GM23248 (cell line): ENCODE measurements at places on chromosomes 7 and 10.

DNA sequence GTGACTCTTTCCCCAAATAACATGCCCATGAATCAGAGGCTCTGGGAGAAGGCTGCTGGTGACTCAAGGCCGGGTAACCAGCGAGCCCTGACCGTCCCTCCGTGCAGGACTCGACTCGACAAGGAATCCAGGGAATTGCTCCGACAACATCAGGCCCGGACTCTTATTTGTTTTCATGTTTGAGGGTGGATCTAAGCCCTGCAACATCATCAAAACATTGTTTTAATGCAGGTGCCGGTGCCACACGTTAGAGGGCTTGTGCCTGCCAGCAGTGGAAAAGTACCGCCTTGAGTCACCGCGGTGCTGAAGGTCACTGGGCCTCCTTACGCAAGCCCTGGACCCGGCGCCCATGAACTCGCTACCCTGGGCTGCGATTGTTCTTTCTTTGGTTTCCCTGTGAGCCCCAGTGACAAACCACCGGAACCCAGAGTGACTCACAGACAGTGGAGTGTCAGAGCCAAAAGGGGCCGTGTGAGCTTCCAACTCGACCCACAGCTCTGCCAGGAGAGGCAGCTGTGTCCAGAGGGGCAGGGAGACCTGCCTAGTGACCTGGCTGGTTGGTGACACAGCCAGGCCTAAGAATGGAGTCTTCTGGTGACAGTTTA is 139.4 kb upstream of the SHH start:
- no peaks in the 10 kb centered on the region for H3K36me3 ChIP-seq
- H3K4me1 ChIP-seq, result no peaks in the 10 kb centered on the region
- peak; percentile 16 for DNase-seq
- no peaks in the 10 kb centered on the region for H3K27me3 ChIP-seq
- no peak overlapping the region for H3K27ac ChIP-seq

DNA sequence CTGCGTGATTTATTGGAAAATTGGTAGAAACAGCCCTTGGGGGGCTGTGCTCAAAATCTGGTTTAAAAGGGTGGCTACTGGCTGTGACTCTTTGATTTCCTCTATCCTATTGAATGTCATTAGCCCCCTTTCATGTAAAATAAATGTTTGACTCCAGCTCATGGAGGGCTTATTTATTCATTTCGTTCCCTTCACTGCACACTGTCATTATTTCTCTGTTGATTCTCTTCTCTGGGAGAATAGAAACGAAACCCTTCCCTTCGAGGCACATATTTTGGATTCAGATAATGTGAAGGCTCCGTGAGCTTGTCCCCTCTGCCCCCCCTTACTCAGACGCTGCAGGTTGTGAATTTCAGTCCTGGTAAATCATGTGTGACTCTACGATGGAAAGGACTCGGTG is 203.9 kb upstream of the GPR26 start:
- H3K36me3 ChIP-seq, result no peaks in the 10 kb centered on the region
- H3K27ac ChIP-seq, result no peak overlapping the region
- no peak overlapping the region for H3K4me3 ChIP-seq
- H3K4me1 ChIP-seq, result no peaks in the 10 kb centered on the region
- no peaks in the 10 kb centered on the region for H3K27me3 ChIP-seq

DNA sequence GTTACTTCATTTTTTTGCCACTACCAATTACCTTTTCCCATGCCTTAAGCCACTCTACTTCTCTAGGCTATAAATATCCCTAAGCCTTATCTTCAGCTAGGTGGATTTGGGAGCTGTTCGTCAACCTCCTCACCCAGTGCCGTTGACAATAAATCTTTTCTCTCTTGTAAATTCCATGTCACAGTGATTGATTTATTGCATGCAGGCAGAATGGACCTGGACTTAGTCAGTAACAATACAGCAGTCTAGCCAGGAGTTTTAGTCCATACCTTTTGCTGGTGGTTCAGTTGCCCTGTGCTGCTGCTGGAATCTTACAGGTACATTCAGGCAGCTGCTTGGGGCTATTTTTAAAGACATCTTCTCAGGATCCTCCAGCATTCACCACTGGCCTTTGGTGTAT is 350.5 kb upstream of the NRG3 start:
- H3K4me1 ChIP-seq, result no peaks in the 10 kb centered on the region
- H3K4me3 ChIP-seq, result no peak overlapping the region
- no peak overlapping the region for H3K27ac ChIP-seq
- no peak for DNase-seq
- no peaks in the 10 kb centered on the region for H3K36me3 ChIP-seq

- H3K36me3 ChIP-seq, result no peaks in the 10 kb centered on the region
- H3K4me1 ChIP-seq, result peaks cover 34% of the 10 kb centered on the region
- DNase-seq, result peak; percentile 73
- peak overlapping the region; percentile 86 for H3K4me3 ChIP-seq
Observed at GRCh38 chr7:17298840-17299482, 509 bp downstream of the AHR start.

- no peaks in the 10 kb centered on the region for H3K36me3 ChIP-seq
- no peaks in the 10 kb centered on the region for H3K27me3 ChIP-seq
- no peak overlapping the region for H3K4me3 ChIP-seq
- DNase-seq, result no peak
Observed at GRCh38 chr10:33150889-33151288, 183.6 kb downstream of the NRP1 start.

DNA sequence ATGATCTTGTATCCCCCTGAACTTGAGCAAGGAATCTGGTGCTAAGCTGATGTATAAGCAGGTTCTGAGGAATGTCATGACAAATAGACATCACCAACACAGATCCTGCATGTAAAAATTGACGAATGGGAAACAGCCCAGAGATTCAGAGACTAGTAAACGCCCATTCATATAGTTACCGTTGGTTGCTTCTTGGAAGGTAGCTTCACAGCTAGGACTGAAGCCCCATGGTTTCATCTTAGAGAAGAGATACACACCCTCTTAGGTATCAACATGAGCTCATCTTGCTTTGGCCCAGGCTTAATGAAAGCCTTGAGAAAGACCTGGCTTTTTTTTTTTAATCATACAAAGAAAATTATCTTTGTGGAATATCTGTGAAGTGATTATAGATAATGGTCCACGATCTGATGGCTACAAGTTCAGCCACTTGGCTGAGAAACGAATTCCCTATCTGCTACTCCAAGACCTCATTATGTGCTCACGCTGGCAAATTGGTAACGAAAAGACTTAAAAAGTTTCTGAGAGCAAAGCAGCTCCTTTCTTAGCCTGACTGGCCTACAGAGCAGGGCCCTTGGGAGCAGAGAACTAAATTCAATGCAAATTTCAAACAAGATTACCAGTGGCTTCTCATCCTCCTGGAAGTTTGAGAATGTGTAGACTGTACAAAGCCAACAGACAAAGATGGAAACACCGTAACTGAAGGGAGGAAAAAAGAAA is 181.1 kb downstream of the NRP1 start:
- no peaks in the 10 kb centered on the region for H3K36me3 ChIP-seq
- DNase-seq, result no peak

GRCh38 chr7:124630395-124630794 is 135.2 kb downstream of the GPR37 start:
- H3K27ac ChIP-seq, result no peak overlapping the region
- H3K27me3 ChIP-seq, result no peaks in the 10 kb centered on the region
- DNase-seq, result no peak

DNA sequence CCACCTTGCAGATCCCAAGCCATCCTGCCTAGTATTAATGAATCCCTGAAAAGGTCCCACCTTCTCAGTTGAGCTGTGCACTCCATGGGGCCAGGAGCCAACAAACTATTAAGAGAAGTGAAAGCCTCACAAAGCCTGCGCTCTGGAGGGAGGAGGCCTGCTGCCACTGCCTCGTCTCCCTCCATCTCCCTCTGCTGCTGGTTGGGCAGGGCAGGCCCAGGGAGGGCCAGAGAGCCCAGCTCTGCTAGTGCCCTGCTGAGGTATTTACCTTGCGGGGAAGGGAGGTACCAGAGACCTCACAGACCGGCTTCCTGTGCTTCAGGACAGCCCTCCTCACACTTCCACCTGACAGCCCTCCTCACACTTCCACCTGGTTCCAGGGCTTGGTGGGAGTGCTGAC is 171.5 kb downstream of the SH3PXD2A start:
- no peak overlapping the region for H3K27ac ChIP-seq
- H3K27me3 ChIP-seq, result no peaks in the 10 kb centered on the region
- H3K4me1 ChIP-seq, result peaks cover 35% of the 10 kb centered on the region
- DNase-seq, result no peak
- H3K4me3 ChIP-seq, result no peak overlapping the region

- H3K36me3 ChIP-seq, result peaks cover 42% of the 10 kb centered on the region
- no peaks in the 10 kb centered on the region for H3K27me3 ChIP-seq
- H3K27ac ChIP-seq, result no peak overlapping the region
- no peaks in the 10 kb centered on the region for H3K4me1 ChIP-seq
Observed at GRCh38 chr7:116918704-116919103, 34.6 kb upstream of the ST7 start.

GRCh38 chr10:46068117-46068516 is 22.0 kb upstream of the MSMB start:
- H3K4me1 ChIP-seq, result no peaks in the 10 kb centered on the region
- H3K27me3 ChIP-seq, result no peaks in the 10 kb centered on the region; the same call in 1 of the 2 replicates
- DNase-seq, result no peak
- H3K27ac ChIP-seq, result no peak overlapping the region

- no peak for DNase-seq
- H3K36me3 ChIP-seq, result peaks cover 11% of the 10 kb centered on the region; the same call in 1 of the 2 replicates
- H3K27ac ChIP-seq, result no peak overlapping the region
- H3K27me3 ChIP-seq, result no peaks in the 10 kb centered on the region
Observed at GRCh38 chr10:89241486-89242344, 9.9 kb downstream of the LIPA start.

GRCh38 chr10:119818889-119819270 is 53.8 kb downstream of the MCMBP start:
- peak overlapping the region; percentile 68 for H3K4me3 ChIP-seq
- no peaks in the 10 kb centered on the region for H3K4me1 ChIP-seq
- H3K27me3 ChIP-seq, result no peaks in the 10 kb centered on the region
- DNase-seq, result no peak
- H3K27ac ChIP-seq, result no peak overlapping the region

GRCh38 chr7:118918556-118918955 is 694.1 kb downstream of the ANKRD7 start:
- no peaks in the 10 kb centered on the region for H3K36me3 ChIP-seq
- H3K27me3 ChIP-seq, result no peaks in the 10 kb centered on the region
- no peak overlapping the region for H3K27ac ChIP-seq
- no peaks in the 10 kb centered on the region for H3K4me1 ChIP-seq

DNA sequence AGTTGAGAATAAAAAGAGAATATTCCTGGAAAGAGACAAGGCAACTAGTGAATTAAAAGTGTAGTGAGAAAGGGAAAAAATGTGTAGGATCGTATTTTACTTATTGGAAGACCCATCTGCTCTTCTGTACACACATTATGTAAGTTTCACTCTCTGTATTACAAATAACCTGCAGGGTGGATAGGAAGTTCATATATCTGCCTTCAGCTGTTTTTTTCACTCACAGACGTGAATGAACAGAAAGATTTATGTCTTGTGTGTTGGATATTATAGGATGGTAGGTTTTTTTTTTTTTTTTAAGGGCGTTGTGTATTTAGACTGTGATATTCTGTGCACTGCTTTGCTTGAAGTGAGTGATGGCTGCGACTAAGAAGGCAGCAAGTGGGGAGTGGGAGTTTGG is 266.5 kb downstream of the AUTS2 start:
- H3K36me3 ChIP-seq, result no peaks in the 10 kb centered on the region
- no peak for DNase-seq
- H3K4me1 ChIP-seq, result no peaks in the 10 kb centered on the region
- H3K4me3 ChIP-seq, result no peak overlapping the region

- H3K27ac ChIP-seq, result peak overlapping the region; percentile 54
- no peaks in the 10 kb centered on the region for H3K27me3 ChIP-seq
- DNase-seq, result peak; percentile 75
- H3K4me3 ChIP-seq, result peak overlapping the region; percentile 99
- H3K4me1 ChIP-seq, result peaks cover 26% of the 10 kb centered on the region
- H3K36me3 ChIP-seq, result no peaks in the 10 kb centered on the region
Observed at GRCh38 chr7:30027065-30027456, 559 bp upstream of the FKBP14 start.

DNA sequence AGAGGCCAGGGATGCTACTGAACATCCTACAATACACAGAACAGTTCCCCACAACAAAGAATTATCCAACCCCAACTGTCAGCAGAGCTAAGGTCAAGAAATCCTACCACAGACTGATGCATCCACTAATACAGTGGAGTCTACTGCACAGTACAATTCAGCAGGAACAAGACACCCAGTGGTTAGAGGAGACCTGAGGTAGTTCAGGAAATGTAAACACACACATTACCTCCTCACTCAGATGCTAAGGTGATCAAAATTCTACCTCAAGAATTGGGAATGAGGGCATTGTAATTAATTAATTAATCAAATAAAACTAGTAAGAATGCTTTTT is 91.4 kb downstream of the ZFAND4 start:
- H3K4me3 ChIP-seq, result no peak overlapping the region
- H3K4me1 ChIP-seq, result no peaks in the 10 kb centered on the region
- no peak overlapping the region for H3K27ac ChIP-seq
- H3K36me3 ChIP-seq, result no peaks in the 10 kb centered on the region
